Aorta (tissue), 5 donors: ENCODE measurements at places on chromosomes 13 and 19. TPM values are rescaled to one million over a fixed set of nuclear protein-coding genes. Genes with fewer than 3 reads are reported as not detected.

DNA sequence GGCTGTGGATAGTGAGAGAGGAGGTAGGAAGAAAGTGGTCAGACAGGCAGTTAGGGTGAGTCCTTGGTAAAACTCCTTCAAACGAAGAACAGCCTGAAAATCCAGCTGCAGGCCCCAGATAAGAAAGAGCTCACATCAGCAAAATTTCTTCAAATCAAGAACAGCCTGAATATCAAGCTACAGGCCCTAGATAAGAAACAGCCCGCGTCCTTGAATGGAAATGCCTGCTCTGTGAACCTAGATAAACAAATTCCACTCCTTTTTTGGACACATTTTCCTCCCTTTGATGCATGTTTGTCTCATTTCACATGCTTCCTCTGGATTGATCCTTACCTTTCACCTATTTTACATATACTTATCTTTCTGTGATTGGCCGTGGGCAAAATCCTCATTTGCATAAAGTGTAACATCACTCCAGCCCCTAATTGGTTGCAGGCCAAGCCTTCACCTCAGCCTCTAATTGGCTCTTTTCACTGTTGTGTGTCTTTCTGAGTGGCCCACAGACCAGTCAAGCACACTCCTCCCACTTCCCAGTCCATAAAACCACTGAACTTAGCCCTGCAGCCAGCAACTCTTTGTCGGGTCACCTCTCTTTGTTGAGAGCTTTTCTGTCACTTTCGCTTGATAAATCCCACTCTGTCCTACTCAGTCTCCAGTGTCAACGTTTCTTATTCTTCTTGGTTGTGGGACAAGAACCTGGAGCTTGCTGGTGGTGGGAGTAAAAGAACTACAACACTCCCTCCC is 6.0 kb upstream of the SULT2A1 start:
- DNase-seq: no peak

DNA sequence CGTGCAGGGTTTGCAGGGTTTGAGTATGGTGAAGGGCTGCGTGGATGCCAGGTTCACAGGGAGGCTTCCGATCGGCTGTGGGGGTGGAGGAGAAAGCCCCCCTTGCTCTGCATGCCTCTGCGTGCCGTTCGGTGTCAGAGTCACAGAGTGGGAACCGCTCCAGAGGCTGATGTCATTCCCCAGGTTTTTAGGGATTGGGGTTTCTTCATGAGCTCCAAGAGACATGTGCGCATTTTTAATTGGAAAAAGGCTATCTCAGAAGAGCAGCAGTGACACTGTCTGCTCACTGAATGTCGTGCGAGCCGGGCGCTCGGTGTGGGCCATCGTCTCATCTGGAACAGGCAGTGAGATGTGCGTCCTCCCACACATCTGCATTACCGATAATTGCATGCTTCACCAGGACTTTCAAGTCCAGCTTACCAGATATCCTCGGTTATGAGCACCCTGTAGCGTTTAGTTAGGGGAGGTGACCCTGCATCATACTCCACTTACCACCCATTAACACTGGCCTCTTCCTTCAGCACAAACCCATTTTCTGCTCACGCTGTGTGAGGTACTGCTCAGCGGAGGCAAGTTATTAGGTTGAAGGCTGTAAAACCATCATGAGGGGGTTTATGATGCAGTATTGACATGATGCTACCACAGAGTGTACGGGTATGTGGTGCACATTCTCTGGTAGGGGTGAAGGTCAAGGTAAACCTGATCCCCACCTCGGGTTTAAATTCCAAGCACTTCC is 1.7 kb downstream of the MCF2L start:
- DNase-seq: peak; percentile 52

DNA sequence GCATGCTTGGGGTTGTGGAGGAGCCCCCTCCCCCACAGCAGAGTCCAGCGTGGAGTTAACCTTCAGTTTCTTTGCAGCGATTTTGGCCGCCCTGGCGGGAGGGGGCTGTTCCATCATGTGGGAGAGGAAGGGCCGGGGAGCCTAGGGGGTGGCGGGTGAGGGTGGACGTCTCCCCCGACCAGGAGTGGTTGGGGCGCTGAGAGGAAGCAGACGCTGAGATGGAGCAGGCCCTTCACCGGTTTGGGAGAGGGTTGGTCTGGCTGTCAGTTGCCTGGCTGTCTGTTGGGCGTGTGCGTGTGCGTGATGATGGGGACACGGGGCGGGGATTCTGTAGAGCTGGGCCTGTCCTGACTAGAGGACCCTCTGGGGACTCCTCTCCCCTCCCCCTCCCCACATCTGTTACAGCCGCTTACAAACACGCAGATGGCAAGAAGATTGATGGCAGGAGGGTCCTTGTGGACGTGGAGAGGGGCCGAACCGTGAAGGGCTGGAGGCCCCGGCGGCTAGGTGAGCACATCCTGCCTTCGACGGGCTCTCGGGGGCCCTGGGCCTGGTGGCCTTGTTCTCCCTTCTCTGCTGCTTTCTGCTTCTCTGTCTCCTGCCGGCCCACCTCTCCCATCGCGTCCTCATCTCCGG is 9.8 kb upstream of the LIN7B start:
- no peak for DNase-seq

DNA sequence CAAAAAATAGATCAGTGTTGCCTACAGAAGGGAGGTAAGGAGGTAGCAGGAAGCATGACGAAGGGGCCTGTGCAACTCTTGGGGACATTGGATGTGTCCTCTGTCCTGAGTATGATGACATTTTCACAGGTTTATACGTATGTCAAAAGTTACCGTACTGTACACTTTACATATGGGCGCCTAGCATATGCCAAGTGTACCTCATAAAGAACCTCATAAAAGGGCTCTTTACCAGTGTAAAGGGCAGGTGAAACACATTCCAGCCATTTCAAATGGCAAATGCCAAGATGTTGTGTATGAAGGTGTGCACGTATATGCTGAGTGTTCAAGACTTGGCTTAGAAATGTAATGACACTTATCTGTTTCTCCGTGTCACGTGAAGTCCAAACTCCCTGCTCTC is 573.4 kb downstream of the EFNB2 start:
- no peak for DNase-seq

SLC5A5 gene
- total RNA-seq: not detected

ERICH6B gene
- not detected for total RNA-seq
